Brain microvascular endothelial cell (primary cell): ENCODE measurements at places on chromosomes 5 and 9.
A peak's percentile ranks its signal among the peaks of the same experiment; 100 is the strongest.

DNA sequence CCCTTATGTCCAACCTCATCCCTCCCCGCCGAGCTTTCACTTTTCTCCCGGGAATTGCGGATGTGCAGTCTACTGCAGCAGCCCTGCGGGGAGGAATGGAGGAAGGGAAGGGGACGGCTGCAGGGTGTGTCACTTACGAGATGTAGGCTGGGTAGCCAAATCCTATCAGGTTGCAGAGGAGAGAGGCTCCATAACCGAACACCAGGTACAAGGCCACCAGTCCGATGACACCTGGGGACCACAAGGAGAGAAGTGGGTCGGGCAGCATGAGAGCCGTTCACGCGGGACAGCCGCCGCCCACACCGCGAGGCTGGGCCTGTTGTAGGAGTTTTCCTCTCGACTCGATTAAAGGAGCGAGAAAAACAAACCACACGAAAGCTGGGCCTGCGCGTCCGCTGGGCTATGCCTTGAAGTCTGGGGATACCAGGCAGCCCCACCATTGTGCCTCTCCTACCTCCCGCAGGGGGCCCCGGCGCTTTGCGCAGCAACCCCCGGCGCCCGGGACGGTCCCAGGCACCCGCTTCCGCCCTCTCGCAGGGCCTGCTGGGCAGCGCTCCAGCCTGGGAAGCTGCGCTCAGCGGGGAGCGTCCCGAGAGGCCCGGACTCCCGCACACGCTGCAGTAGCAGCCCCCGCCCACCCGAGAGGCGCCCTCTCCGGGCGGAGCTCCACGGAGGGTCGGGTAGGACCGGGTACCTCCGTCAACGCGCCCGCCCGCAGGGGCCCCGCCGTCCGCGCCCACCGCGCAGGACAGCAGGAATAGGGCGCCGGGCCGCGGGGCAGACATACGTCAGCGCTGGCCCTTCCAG, 798 bp downstream of the REEP5 start:
- DNase-seq = peak; percentile 58

DNA sequence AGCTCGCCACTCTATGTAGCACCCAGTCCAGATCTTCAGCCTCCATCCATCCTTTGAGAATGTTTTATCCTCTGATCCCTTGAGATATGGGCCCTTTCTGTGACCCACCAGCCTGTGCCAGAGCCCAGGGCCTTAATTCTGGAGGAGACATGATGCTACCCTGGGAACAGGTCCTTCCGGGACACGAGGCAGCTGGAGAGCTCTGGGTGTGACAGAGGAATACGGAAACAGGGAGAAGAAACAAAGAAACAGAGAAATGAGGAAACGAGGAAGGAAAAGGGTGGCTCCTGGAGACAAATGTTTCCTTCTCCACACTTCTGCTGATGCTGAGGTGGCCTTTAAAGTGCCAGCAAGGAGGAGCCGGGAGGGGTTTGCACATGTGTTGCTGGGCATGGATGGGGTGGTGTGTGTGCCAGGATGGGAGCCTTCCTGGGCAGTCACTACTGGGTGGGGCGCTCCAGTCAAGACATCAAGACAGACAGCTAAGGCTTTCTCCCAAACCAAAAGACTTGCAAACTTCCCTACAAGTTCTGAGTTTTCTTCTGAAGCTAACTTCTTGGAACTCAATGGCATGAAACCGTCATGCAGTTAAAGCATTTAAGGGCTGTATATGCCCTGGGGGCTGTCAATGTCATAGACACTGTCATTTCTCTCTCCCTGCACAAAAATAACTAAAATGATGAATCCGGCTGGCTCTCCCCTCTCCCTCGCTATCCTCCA, 22.8 kb upstream of the MARCHF6 start:
- DNase-seq = no peak

DNA sequence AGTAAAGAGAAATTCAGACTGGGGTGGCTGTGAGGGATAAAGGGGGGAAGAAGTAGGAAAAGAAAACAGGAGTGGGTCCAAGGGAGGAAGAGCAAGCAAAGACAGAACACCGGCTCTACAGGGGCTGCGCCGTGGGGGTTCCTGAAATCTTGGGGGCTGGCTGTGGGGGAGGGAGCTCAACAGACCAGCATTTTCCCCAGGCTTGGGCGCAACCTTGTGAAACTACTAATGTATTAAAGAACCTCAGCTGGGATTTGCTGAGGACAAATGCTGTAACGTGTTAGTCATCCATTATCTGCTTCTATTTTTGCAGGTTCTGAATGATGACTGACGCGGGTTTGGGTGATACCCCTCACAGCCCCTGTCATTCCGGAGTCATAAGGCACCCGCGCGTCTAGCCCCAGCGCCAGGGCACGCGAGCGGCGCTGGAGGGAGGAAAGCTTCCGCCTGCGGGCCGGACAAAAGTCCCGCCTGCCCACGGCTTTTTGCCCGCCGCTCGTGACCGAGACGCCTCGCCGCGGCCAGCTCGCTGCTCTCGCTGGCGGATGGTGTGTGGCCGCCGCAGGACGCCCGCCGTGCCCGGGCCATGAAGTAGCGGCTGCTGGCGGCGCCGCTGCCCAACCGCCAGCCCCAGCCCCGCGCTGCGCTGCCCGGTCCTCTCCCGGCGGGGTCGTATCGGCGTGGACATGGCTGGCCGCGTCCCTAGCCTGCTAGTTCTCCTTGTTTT, 110.6 kb downstream of the PAM start:
- DNase-seq = peak; percentile 92

DNA sequence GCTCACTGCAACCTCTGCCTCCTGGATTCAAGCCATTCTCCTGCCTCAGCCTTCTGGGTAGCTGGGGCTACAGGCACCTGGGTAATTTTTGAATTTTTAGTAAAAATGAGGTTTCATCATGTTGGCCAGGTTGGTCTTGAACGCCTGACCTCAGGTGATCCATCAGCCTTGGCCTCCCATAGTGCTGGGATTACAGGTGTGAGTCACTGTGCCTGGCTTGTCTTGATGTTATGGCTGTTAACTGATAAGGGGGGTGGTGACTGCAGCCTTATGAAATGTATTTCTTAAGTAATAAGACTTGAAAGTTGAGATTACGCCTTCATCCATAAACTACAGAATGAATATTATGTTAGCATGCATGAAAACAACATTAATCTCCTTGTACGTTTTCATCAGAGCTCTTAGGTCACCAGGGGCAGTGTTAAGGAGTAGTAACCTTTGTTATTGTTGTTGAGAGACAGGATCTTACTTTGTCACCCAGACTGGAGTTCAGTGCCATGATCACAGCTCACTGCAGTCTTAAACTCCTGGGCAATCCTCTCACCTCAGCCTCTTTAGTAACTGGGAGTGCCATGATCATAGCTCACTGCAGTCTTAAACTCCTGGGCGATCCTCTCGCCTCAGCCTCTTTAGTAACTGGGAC, 148.3 kb downstream of the ATP10B start:
- no peak for DNase-seq

- DNase-seq = peak; percentile 91
Observed at GRCh38 chr5:170466988-170467707, 36.7 kb upstream of the KCNIP1 start.

DNA sequence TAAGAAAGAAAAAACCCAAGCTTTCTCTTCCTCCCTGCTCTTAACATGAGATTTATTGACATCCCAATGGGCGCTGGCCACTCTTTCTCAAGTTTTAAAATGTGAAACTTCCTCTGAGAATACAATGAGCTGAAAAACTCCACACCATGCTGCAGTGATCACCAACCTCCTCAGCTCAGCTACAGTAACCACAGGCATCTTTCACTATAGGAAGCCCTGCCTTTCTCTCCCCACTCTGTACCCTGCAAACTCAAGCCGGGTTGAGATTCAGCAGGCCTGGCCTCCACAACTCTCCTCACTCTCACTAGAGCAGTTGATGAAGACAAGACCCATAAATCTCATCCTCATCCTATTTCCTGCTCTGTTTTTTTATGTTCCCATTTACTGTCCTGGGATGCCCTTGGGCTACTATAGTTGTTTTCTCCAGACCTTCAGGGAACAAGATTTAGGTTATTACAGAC, 48.3 kb downstream of the SH3TC2 start:
- no peak for DNase-seq

DNA sequence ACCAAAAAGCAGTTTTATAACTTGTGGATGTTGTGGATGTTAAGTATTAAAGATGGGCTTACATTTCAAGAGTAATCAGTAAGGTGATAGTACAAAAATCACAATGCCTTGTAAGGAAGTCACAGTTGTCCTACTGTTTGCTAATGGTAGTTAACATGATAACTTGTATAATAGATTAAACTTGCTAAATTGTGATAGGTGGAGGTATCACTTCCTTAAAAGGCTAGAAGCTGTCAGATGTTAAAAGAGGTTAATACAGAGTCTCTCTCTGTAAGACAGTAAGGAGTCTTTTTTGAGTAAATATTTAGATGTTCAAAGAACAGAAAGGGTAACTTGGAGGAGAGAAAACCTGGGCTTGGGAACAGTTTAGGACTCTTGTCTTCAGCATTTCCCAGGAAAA, 14.2 kb upstream of the MACIR start:
- DNase-seq = no peak

DNA sequence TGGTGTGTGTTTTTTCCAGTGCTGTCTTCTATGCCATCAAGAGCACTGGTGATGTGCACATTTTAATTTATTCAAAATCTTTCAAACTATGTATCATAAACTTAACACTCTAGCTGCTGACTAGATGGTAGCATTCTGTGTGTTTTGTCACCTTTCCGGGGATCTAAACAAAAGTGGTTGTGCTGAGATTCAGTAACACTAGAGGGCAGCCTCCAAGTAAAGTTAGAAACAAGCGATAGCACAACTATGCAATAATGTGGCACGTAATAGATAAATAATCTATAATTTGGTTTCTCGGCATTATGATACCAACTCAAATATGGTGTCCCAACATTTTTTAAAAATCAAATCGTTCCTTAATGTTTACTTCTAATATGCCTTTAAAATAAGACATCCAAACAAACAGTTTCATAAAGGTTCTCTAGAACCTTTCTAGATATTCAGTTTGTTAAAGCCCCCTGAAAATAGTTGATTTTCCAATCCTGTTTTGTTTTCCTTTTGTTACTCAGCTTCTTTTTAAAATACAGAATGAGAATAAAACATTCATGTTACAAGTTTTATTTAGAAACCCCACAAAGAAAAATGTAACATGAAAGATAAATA, 16.9 kb downstream of the SEMA6A start:
- DNase-seq = no peak

GRCh38 chr5:159386028-159386711, 55.9 kb upstream of the IL12B start:
- no peak for DNase-seq
